ENCODE measurements at places on chromosomes 4 and X.

- no peak for DNase-seq
Observed at GRCh38 chr4:183165376-183165775, 66.3 kb downstream of the WWC2 start.

DNA sequence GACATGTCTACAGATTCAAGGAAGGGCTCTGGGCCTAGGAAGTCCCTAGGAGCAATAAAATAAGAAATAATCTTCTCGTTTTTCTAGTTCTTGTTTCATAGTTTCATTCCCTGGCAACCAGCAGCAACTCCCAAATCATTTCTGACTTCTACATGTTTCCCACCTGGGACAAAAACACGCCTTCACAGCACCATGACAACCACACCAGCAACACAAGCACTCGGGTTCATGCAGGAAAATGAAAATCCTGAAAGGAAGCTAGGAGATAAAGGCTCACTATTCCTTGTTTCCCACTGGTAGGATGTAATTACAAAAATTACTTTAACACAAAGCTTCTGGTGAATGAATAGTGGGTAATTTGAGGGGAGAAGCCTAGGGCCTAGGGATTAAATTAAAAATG, 158.9 kb downstream of the ADAMTS3 start:
- no peak for DNase-seq

DNA sequence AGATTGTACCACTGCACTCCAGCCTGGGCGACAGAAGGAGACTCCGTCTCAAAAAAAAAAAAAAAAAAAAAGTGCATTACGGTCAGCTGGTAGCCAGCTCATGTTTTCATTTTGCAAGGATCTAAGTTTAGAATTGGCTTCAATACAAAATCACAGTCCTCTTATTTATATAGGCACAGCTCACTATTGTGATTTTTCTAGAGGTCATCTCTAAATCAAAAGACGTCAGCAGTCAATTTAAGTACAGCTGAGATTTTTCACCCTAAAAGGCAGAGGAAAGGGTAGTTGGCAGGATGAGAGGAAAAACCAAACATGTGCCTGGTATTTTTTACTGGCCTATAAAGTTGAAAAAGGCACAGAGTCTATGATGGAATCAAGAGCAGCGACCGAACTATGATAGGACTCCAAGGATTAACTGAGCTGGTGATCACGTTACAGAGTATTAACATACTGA, 30.8 kb downstream of the ASB5 start:
- DNase-seq = no peak

- DNase-seq = no peak
Observed at GRCh38 chrX:8044947-8045346, 117.7 kb upstream of the PNPLA4 start.

DNA sequence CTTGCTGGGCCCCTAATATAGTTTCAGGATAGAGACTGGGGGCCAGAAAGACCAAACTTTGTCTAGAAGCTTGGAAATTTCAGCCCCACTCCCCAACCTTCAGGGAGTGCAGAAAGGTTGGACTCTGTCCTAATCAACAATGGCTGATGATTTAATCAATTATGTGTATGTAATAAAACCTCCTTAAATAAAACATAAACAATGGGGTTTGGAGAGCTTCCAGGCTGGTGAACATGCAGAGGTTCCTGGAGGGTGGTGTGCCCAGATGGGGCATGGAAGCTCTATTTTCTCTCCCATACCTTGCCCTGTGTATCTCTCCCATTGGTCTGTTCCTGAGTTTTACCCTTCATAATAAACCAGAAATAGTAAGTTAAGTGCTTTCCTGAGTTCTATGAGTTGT, 174.2 kb downstream of the GC start:
- DNase-seq = no peak

DNA sequence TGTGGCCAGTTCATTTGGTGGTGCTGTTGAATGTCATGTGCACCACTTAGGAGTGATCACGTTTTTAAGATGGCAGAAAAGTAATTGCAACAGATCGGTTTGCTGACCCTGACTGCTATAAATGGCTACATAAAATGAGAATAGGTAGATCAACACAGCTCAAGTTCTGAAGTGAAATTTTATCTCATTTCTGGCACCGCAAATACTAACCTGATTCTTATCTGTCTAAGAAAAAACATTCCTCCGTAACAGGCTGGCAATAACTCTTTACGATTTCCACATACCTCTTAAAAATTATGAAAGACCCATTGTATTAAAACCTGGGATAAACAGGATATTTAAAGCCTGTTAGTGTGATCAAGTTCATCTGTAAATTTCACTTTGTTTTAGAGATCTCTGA, 387.5 kb downstream of the PDGFC start:
- DNase-seq = no peak

DNA sequence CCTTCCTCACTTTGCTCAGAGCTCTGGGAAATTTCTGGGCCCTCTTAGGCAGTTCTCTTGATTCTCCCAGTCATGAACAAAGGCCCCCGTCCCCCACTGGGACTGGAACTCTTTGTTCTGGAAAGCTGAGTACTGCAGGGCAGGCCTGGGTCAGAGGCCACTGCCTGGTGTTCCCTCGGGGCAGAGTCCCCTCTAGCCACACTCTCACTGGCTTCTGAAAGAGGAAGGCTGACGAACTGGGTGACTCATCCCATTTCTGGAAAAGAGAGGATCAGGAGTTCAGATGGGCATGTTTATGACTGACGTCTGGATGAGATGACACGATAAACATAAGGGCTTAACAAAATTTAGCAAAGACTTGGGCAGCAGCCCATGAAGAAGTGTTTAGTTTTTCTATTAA, 47.7 kb downstream of the DDX3X start:
- DNase-seq = no peak

DNA sequence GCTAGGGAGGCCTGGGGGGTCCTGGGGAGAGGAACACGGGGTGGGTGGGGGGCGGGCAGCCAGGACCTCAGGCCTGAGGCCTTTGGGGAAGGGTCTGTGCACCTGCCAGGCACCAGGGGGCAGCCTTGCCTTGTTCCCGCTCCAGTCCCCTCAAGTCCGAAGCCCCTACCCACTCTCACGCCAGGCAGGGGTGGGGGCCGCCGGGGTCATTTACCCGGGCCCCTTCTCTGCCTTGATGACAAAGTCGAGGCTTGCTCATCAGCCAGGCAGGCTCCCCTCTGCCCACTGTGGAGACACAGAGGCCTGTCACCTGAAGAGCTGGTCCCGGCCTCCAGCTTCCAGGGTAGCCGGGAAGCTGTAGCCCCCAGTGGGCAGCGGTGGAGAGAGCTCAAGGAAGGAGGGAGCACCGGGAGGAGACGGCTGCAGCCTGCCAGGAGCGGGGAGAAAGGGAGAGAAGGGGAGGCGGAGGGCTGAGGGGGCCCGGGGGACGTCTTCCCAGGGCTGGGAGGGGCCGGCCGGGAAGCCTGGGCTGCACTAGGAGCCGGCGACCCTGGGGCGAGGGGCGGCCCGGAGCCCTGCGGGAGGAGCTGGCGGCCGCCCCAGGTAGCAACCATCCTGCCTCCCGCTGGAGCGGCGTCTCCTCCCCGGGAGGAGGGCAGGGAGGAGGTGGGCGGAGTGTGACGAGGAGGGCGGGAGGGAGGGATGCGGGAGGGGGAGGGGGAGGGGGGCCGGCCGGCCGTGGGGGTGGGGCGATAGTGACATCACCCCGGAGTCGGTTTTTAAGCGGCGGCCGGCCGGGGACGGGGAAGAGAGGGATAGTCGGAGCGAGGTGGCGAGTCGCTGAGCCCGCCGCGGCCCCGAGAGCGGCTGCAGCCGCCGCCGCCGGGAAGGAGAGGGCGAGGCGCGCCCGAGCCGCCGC, at the start of gene SLC6A8:
SLC6A8 (plus strand) TSS at position 806 of the 919 bp plus-strand sequence. CDS start 649 bp downstream, outside the sequence.
- peak; percentile 17 for DNase-seq

DNA sequence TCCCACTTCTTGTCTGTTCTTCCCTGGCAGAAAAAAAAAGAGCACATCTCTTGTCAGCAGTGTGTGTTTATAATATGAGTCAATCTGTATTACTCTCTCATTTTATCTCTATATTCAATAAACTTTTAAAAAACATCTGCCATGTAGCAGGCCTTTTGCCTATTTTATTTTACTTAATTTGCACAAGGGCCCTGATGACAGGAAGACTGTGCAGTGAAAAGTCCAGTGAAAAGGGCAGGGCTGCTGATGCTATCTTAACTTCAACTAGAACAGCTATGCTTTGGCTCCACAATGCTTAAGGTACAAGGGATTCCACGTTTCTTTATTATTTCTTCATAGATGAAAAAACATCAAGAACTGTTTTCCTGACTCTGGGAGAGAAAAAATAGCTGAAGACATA, 97.0 kb upstream of the DGKK start:
- DNase-seq = no peak

DNA sequence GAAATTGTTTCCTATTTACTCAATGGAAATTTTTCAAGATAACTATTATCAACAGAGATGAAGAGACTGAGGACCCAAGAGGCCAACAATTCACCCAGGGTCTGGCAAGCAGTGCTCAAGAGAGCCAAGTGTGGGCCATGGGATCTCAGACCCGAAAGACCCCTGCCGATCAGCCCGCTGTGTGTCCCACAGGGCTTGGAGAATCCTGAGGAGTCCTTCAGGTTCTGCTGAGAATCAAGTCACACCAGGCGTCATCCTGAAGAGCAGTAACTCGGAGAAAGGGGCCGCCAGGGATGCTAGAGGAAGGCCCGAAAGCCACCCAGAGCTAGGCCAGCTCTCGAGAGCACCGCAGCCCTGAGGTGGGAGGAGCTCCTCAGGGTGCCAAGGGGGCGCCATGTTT, 48.7 kb downstream of the FGFRL1 start:
- no peak for DNase-seq

GRCh38 chrX:104136241-104137019, 20.4 kb downstream of the SLC25A53 start:
- peak; percentile 52 for DNase-seq

DNA sequence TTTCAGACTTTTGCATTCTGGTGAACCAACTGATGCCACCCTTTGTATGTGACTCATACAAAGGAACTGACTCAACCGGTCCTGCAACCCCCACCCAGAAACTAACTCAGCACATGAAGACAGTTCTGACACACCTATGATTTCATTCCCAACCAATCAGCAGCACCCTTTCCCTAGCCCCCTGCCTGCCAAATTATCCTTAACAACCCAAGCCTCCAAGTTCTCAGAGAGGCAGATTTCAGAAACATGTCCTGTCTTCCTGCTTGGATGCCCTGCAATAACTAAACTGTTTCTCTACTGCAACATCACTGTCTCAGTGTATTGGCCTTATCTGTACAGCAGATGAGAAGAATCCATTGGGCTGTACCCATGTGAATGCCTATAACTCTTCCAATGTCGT, 284.7 kb downstream of the CAMK2D start:
- DNase-seq = no peak

DNA sequence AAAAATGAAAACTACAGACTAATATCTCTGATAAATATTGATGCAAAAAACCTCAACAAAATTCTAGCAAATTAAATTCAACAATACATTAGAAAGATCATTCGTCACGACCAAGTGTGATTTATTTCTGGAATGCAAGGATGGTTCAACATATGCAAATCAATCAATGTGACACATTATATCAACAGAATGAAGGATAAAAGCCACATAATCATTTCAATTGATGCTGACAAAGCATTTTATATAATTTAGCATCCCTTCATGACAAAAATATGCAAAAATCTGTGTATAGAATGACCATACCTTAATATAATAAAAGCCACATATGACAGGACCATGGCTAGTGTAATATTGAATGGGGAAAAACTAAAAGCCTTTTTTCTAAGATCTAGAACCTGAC, 457.2 kb upstream of the SPANXN1 start:
- DNase-seq = no peak

- no peak for DNase-seq
Observed at GRCh38 chrX:11064851-11065600, 46.1 kb upstream of the HCCS start.

- no peak for DNase-seq
Observed at GRCh38 chrX:10111364-10112148, 45.2 kb upstream of the CLCN4 start.
